Renal pelvis (tissue), 12 donors: ENCODE measurements at places on chromosomes 2 and 18.

- no peak for DNase-seq
Observed at GRCh38 chr2:16394072-16394985, 271.3 kb downstream of the CYRIA start.

DNA sequence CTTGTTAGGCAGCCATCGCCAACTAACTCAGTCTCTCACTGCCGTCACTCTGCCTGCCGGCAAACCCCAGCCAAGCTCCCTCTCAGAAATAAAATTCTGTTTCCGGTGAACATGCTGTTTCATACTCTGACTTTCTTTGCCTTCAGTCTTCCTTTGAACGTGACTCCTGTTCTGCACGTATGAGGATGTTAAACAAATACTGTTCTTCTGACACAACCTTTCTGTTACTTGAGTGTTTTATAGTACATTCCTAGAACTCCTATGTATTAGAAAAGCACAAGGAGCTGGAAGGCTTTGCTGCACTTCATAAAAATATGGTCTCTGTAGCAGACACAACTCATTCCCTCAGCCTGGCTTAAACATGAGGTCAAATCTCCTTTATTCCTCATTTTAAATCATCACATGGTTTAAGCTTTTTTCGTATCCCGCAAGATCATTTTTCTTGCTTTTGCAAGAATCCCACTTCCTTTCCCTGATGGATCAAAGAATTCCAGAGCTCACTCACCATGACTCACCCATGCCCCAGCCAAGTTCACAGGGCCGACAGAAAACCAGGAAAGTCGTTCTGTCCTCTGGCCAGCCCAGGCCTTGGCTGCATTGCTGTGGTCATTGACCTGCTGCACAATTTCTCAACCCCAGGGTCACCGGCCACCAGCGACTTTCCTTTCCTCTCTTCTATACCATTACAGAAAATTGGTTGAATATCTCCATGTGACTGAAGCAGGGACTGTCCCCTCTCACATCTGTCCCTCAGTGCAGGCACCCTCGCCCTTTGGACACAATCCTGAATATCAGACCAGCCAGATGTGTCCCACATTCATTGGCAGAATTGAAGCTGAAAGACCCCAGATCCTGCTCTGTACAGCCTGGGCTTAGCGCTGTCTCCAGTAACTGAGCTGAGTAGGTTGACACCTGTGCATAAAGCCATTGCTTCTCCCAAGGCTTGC lies 183.1 kb upstream of the ARL4C start:
- peak; percentile 33 for DNase-seq

GRCh38 chr2:172305066-172305465 lies 122.3 kb upstream of the ITGA6 start:
- DNase-seq = no peak

- DNase-seq = no peak
Observed at GRCh38 chr2:3324036-3324386, 53.6 kb downstream of the EIPR1 start.

DNA sequence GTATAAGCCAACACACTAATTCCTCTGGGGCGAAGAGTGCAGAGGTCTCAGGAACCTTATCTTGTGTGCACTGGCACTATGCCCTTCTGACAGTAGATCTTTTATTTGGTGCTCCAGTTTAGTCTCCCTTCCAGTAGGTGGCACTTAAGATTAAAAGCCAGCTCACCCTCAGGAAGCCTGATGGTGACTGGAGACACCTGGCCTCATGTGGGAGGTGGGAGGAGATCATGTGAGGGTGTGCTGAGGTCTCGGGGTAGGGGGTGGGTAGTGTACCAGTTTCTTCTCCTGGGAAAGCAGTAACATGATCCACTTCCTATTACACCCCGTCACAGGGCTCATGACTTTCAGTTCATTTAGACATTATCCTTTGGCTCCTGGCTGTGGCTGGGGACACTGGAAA lies 654.9 kb downstream of the ADCYAP1 start:
- DNase-seq = peak; percentile 4

- no peak for DNase-seq
Observed at GRCh38 chr2:238938003-238938400, 90.1 kb downstream of the TWIST2 start.

DNA sequence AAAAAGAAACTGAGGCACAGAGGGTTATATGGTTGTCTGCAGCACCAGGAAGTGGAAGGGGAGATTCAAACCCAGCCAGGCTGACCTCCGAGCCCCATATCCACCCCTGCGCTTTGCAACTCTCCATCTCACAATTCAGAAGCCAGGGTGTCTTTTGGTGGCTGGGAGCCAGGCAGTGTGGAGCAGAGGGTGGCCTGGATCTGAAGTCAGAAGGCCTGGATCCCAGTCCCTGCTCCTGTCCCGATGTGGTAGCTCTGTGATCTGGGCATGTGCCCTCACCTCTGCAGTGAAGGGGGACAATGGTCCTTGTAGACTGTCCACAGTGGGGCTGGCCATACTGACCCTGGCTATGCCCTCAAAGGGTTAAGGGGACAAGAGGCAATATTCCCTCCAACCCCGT lies 57.0 kb downstream of the CIB4 start:
- DNase-seq = no peak
